Stimulated activated CD8-positive, alpha-beta memory T cell treated with anti-CD3 and anti-CD28 coated beads, Interleukin-7, amount 100 ng/mL, for 4 hours (primary cell): ENCODE measurements at places on chromosomes 5 and 9.

DNA sequence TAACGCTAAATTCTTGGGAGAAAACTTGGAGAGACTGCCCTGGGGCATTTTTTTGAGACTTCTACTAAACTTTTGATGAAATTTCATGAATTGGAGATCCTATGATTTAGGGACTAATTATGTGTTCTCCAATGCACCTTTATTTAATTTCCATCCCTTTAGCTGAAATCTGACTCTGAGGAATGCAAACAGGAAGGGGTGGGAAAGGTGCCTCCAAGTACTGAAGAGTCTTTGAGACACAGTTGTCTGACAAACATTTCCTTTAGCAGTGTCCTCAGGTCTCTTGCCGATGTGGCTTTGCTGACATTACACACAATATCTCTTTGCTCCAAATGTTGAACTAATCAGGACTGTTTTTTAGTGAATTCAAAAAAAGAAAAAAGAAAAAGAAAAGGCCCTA lies 76.9 kb downstream of the LIX1 start:
- DNase-seq: no peak

- no peak for DNase-seq
These were observed 104.3 kb downstream of the ADCY2 start for GRCh38 chr5:7500256-7500655.

DNA sequence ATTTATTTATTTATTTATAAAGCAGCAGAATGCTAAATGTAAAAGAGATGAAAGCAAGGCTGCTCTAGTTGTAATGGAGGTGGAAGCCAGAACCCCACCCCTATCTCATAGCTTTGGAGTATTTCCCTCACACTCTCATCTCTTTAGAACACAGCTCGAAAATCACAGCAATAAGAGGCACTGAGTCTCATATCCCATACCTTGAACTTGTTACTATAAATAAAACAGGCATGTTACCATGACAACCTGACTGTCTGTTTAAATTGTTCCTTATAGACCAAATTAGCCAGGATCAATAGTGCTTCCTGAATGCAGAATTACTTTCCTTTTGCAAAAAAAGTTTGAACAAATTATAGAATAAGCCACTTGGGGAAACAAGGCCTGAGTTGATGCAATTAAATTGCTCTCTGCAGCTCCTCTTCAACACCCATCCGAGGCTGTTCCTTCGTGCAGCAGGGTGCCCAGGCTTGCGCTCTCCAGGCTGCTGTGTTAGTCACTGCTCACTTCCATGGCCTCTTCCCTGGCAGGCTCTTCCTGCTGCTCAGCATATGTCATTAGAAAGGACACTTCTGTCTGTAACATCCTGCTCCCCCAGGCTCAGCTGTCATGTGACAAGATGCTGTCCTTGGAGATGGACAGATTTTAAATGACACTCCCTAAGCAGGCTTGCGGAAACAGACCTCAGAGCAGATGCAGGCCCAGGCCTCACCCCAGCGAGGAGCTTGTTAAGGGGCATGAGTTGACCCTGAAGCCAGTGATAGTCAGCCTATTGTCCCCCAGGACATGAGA lies 120.2 kb downstream of the CARTPT start:
- DNase-seq: no peak

- no peak for DNase-seq
These were observed 1.4 kb upstream of the PPP2CA start for GRCh38 chr5:134227259-134227658.
